Right cardiac atrium (tissue), 5 donors: ENCODE measurements at places on chromosomes 4 and X. TPM values are rescaled to one million over a fixed set of nuclear protein-coding genes. Genes with fewer than 3 reads are reported as not detected.
A peak's percentile ranks its signal among the peaks of the same experiment; 100 is the strongest.

GRCh38 chr4:27928761-27929540, 1068.3 kb downstream of the STIM2 start:
- no peak for DNase-seq

GRCh38 chr4:125484912-125485311, 170.2 kb downstream of the FAT4 start:
- DNase-seq: no peak

- DNase-seq: no peak
Observed at GRCh38 chr4:53608242-53608641, 17.0 kb upstream of the LNX1 start.

JAKMIP1 gene
- 0.20 TPM for total RNA-seq

GRCh38 chr4:165784672-165785071, 88.4 kb upstream of the TLL1 start:
- peak; percentile 52 for DNase-seq

CASK gene
- 15.2 TPM for total RNA-seq

- DNase-seq: no peak
Observed at GRCh38 chrX:39477031-39477761, 620.6 kb downstream of the BCOR start.

USP17L15 gene
- not detected for total RNA-seq

GRCh38 chr4:96102541-96103026, 262.7 kb downstream of the PDHA2 start:
- no peak for DNase-seq

- no peak for DNase-seq
Observed at GRCh38 chr4:71140563-71140962, 147.1 kb downstream of the DCK start.

DNA sequence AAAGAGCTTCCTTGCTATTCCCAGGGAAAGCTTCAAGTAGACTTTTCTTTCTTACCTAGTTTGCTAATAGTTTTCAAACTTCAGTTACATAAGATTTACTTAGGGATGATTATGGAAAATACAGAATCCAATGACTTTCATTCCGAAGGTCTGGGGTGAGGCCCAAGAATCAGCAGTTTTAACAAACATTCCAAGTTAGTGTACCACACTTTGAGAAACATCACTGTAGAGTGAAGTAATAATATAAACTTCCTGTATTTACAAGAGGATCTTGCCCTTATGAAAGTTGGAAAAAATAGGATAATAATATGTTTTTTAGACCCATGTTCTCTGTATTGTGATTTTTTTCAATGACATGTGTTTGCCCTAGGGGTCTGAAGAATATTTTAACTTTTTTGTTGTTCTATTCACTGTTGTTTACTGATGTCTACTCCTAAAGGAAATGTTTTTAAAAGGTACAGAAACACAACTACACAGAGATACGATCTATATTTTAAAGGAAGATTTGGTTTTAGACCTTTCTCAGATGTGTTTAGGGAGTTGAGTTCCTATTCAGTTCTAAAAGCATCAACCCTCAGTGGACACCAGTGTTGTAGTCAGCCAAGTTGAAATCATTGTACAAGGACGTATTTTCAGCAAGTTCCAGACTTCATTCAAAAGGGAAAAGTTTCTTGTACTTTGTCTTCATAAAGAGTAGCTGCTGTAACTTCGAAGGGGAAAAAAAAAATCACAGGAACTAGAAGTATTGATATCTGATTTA, 295.8 kb upstream of the SLC7A11 start:
- no peak for DNase-seq

CENPVL1 gene
- total RNA-seq: not detected

OTOP1 gene
- not detected for total RNA-seq

GRCh38 chrX:133191739-133192039, 26.5 kb downstream of the TFDP3 start:
- no peak for DNase-seq

DNA sequence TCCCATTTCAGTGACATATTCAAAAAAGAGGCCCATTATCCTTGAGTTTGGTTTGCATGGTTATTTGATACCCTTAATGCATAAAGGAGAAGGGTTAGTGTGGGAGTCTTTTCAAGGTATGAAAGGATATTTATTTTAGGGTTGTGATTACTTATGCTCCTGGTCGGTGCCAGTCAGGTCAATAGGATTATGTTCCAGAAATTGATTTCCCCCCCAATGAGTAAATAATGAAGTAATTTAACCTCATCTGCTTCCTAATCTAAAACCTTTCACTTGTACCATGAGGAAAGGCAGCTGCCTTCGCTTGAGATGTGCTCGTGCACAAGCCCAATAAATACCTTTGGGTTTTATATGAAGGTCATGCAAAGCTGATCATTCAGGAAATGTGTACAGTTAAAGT, 55.0 kb upstream of the NR0B1 start:
- DNase-seq: no peak

NXF3 gene
- 1.2 TPM for total RNA-seq

NMU gene
- not detected for total RNA-seq

- no peak for DNase-seq
Observed at GRCh38 chr4:20391198-20391597, 139.5 kb downstream of the SLIT2 start.

DNA sequence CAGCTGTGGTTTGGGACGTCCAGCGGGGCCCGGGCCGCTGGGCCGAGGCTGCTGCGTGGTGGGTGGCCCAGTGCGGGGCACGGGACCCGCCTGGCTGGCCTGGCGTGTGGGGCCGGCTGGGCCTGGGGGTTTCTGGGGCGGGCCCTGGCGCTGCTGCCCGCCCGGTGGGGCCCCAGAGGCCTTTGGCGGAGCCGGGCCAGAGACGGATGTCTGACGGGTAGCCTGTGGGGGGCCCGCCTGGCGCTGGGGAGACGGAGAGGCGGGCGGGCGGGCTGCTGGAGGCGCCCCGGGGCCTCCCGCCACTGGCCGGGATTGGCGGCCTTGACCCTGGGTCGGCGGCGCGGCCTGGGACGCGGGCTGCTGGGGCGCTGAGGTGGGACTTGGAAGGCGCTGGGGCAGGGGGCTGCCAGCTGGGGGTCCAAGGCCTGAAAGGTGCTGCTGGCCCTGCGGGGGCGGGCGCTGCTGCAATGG, 8.1 kb upstream of the TIMP1 start:
- DNase-seq: no peak

DNA sequence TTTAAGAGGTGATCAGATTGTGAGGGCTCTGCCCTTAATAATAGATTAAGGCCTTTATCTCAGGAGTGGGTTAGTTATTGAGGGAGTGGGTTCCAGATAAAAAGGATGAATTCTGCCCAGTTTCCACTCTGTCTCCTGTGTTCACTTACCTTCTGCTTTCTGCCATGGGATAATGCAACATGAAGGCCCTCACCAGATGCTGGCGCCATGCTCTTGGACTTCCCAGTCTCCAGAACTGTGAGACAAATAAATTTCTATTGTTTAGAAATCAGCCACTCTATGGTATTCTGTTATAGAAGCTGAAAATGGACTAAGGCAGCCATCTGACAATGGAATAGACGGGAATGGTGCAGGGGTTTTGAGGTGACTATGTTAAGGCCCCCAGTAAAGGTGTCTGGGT, 6.9 kb upstream of the RELL1 start:
- no peak for DNase-seq

DNA sequence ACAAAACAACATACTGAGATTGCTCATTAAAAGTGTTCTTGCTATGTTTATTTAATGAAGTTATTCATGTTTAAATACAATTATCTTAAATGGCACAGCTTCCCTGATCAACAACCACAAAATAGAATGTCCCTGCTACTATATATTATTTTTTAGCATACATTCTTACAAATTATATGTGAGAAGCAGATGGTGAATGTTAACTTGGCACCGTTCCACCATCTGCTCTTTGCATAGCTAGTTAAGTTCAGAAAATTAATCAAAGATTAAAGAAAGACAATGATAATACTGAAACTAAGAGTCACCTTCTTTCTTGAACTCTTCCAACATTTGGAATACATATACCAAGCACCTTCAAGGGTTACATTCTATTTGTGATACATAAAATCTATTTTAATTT, 94.2 kb downstream of the PPP3CA start:
- DNase-seq: no peak

GRCh38 chrX:135437867-135438733, 16.4 kb downstream of the SMIM10L2A start:
- no peak for DNase-seq

HMX1 gene
- total RNA-seq: not detected

DNA sequence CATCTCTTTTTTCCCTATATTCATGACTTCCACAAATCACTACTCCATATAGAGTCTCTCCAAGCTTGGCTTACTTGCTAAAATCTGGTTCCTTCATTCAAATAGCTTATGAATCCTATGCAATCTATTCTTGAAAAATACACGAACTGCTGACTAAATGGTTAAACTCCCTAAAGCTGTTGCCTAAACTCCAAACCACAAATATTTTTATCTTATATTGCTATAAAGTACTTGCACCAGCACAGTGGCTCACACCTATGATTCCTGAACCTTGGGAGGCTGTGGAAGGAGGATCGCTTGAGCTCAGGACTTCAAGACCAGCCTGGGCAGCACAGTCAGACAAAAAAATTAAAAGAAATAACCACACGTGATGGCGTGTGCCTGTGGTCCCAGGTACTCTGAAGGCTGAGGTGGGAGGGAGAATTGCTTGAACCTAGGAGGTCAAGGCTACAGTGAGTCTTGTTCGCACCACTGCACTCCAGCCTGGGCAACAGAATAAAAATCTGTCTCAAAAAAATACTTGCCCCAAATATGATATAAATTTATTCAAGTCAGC, 2.2 kb downstream of the FBXO8 start:
- DNase-seq: no peak

GRCh38 chrX:45823536-45823935, 622.9 kb upstream of the DIPK2B start:
- no peak for DNase-seq

DNA sequence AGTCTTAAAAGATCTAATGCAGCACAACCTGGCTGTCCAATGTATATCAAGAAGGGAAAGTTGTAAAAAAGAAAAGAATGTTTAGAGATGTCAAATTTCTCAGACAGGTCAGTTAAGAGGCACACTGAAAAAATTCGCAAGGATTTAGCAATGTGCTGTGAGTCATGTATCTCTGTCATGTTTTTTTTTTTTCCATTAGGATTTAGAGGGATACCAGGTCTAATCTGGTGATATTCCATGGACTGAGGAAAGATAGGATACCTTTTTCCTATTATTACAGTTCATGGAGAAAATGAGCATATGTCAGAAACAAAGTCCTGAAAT, 815.4 kb upstream of the PCDH10 start:
- DNase-seq: no peak

DNA sequence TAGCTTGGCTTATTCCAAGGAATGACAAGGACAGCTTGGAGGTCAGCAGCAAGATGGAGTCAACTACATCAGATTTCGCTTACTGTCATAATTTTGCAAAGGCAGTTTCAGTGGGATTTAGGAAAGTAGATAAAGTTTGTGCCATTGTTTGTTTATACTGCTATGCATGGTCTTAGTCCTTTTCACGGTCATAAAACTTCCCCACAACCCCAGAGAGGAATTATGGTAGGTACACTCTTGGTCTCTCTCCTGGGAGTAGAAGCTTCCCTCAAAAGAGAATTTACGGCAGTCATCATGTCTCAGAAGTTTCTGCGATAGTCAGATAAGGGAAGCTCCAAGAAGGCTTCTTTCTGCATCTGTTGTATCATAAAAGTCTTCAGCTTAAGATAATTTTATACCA, 27.9 kb upstream of the HERC6 start:
- DNase-seq: no peak

- no peak for DNase-seq
Observed at GRCh38 chr4:48499551-48500066, 9.6 kb downstream of the ZAR1 start.

DNA sequence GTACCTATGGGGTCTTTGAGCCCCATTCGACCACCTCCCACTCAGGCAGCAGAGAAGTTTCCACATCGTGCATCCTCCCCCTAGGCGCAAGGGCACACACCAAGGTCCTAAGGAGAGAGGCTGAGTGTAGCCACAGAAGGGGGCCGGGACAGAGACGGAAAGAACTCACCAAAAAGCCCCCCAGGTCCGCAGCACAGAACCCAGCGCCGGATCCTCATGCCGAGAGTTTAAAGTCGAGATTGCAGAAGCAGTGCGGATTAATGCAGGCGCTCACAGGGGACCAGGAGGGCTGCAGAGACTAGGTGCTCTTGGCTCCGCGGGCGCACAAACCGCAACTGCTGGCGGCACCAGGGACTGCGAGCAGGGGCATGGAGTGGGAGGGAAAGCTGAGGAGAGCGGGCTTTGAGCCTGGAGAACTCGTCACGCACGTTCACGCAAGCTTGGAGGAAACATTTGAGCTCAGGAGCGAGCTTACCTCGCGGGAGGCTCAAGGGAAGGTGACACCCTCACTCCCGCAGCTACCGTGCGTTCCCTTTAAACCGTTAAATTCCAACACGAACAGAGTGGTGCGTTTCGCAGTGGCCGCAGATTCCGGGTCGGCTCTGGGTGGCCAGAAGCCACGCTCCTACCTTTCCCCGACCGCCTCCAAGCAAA, 8.5 kb downstream of the NKX3-2 start:
- DNase-seq: no peak

DNA sequence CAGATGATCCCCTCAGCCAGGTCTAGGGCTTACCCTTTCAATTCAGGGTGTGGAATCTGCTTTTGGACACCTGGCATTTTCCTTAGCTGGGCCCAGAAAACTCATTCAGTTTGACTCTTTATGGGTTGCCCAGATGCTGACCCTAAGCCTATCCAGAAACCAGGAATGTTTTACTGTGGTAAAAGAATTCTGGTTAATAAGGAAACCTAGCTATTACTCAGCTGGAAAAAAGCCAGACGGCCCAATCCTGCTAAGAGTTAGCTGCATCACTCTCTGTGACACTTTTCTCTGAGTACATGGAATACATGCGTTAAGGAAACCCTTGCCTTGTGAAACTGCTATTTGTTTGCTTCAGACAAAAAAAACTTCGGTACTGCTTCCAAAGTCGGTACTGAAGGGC, 28.0 kb downstream of the ING2 start:
- no peak for DNase-seq

HAUS3 gene
- 8.9 TPM for total RNA-seq

ITM2A gene
- 128 TPM for total RNA-seq

SLITRK2 gene
- total RNA-seq: 0.51 TPM

SCML2 gene
- 1.2 TPM for total RNA-seq

- DNase-seq: no peak
Observed at GRCh38 chr4:105780176-105780575, 71.6 kb downstream of the GSTCD start.

MAGEA8 gene
- not detected for total RNA-seq

DNA sequence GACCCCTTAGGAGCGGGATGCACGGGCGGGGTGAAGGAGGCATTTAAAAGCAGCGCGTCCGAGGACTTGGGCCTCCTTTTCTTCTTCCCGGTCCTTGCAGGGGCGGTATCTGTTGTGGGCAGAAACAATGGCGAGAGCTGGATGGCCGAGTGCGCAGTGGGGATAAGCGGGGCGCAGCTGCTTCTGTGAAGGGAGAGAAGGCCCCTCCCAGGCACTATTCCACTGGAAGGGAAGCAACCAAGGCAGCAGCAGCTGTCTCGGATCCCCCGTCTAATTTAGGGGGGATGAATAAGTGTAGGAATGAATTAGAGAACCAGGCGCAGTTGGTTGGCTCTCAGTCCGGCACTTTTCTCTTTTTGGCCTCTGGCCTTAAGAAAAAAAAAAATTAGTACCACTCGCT, 995 bp downstream of the SMARCA5 start:
- peak; percentile 51 for DNase-seq
